ENCODE measurements at places on chromosomes 4 and X.
A peak's percentile ranks its signal among the peaks of the same experiment; 100 is the strongest.

GRCh38 chr4:110900213-110900769 lies 277.4 kb upstream of the PITX2 start:
- no peak for DNase-seq

DNA sequence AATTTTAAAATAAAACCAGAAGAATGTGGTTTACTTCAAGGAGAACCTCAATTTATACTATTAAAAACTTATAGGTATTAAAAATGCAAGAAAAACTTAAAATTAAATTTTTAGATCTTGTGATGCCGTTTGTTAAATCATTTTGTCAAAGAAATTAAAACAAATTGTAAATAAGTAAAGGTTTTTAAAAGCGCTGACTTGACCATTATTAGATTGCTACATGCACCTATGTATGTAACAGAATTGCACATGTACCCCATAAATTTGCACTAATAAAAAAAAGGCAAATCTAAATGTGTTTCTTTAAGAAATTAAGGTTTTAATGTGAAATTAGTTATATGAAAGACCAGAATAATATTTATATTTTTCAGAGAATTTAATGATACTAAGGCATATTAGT lies 156.1 kb downstream of the LARP7 start:
- no peak for DNase-seq

DNA sequence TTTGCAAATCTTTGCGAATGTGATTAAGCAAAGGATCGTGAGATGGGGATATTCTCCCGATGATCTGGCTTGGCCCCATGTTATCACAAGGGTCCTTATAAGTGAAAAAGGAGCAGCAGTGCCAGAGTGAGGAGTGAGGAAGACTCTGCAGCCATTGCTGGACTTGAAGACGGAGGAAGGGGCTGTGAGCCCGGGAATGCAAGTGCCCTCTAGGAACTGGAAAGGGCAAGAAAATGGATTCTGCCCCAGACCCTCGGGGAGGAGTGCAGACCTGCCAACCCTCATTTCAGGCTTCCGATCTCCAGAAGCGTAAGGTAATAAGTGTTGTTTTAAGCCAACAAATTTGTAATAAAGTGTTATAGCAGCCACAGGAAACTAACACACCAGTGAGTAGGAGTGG lies 76.3 kb downstream of the EVC start:
- no peak for DNase-seq

GRCh38 chr4:7328162-7328912 lies 106.4 kb downstream of the PSAPL1 start:
- peak; percentile 37 for DNase-seq

DNA sequence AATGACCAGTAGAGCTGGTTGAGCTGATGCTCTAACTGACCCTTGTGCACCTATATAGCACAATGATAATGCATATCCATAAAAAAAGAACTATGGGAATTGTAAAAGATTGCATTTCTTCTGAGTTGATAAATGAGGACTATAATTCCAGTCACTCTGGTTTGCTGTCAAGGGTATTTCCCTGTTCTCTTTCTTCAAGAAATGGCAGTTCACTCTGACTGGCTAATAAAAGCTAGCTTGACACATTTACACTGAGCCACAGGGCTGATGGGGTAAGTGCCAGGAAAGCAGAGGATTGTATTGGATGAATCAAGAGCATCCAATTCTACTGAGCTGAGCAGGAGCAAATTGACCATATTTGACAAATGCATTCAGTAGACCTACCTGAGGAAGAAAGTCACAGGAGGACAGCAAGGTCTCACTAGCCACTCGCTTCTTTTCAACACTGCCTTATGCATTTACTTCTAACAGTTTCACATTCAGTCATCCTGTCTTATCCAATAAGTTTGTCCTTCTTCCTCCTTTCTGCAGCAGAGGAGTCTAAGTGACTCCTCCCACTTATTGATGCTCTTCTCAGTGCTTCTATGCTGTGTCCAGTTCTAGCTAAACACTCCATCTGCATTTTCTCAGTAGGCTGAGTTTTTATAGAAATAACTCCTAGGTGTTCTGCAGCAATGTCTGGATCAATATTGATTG lies 43.0 kb downstream of the RBMX2 start:
- DNase-seq, result no peak

GRCh38 chrX:152912106-152912505 lies 14.2 kb downstream of the ZNF185 start:
- no peak for DNase-seq

GRCh38 chrX:117743469-117744251 lies 372.9 kb downstream of the KLHL13 start:
- DNase-seq, result no peak

DNA sequence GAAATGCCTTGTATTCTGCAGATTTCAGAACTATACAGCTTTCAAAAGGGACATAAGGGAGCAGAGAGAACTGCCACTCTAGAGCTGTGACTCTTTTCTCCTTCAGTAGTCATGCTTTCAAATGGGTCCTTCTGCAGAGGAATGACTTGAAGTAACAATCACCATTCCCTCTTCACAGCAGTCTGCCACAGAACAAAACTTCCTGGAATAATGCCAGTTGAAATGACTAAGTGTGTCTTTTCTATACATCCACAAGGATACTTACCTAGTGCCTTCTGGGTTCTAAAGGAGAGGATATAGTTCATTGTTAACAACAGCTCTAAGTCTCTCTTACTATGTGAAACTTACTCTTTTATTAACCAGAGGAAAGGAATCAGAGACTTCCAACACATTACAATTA lies 515.4 kb upstream of the ATOH1 start:
- no peak for DNase-seq
